ENCODE measurements at places on chromosomes 2 and 18. TPM values are rescaled to one million over a fixed set of nuclear protein-coding genes. Genes with fewer than 3 reads are reported as not detected.

- no peak overlapping the region for H3K4me3 ChIP-seq
- peak overlapping the region; percentile 48 for H3K27ac ChIP-seq
- peaks cover 17% of the 10 kb centered on the region for H3K4me1 ChIP-seq
- H3K27me3 ChIP-seq, result no peaks in the 10 kb centered on the region
- DNase-seq, result peak; percentile 46
Observed at GRCh38 chr2:233413559-233414272, 59.4 kb downstream of the DGKD start.

Gene NGEF
- polyA plus RNA-seq, result 0.52 TPM

DNA sequence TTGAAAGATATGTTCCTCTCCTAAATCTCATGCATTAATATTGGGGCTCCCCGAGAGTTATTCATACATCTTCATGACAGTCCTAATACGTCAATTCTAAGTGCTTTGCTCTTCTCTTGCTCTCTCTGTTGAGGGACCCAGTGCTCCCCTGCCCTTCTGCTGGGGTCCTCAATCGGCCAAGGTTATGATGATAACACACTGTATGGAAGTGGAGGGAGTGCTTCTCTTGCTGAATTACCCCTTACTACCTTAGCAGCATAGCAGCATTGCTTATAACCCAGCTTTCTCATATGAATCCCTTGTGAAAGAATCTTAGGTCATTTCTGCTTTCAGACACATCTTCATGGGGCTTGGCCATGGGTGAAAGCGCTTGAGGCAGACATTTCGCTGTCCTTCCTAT is 43.2 kb downstream of the ITPRID2 start:
- H3K27me3 ChIP-seq, result no peaks in the 10 kb centered on the region
- H3K4me3 ChIP-seq, result no peak overlapping the region
- DNase-seq, result no peak
- peaks cover 1% of the 10 kb centered on the region for H3K36me3 ChIP-seq

Gene ABHD1
- polyA plus RNA-seq, result 0.24 TPM

DNA sequence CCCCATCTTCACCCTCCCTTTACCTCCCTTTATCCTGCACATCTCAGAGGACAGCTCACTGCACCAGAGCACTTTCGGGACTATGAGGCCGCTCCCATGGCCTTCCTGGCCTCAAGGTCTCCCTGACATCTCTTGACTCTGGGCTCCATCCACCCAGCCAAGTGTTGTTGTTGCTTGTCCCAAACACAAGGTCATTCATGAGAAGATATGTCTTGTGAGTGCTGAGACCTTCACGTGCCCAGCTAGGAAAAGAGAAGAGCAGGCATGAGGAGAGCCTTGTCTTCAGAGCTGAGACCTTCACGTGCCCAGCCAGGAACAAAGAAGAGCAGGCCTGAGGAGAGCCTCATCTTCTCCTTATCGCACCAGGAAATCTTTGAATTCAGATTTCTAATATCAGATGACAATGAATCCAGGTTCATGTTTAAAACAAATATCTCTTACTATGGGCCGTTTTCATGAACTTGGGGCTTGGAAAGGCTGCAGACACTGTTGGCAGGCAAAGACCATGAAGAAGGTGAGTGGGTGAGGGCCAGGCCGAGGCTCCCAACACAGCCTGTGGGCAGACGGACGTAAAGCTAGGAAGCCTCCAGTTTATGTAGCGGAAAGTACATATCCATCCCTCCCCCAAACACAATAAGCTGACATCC is 256.1 kb downstream of the NDUFA10 start:
- DNase-seq, result no peak
- no peak overlapping the region for H3K27ac ChIP-seq
- no peaks in the 10 kb centered on the region for H3K27me3 ChIP-seq
- H3K4me1 ChIP-seq, result no peaks in the 10 kb centered on the region
- no peak overlapping the region for H3K4me3 ChIP-seq
